ENCODE measurements at places on chromosomes 1 and 21.

DNA sequence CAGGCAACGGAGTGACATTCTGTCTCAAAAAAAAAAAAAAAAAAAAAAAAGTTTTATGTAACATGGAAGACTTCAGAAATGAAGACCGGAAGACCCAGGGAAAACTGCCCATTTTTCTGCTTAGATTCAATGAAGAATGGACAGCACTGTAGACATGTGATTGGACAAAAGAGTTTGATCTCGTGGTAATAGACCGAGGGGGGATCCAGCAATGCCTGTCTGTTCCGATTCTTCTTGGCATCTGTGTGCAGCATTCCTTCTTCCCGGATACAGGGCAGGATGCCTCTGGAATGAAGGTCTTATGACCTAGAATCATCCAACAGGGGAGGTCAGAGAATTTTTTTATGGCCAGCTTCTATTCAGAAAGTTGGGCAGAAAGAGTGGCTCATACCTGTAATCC lies 5.6 kb upstream of the LYST start:
- DNase-seq = no peak

GRCh38 chr1:13737398-13737797 lies 37.4 kb downstream of the PRDM2 start:
- peak; percentile 20 for DNase-seq

GRCh38 chr1:218743861-218744505 lies 398.8 kb downstream of the TGFB2 start:
- DNase-seq = no peak

GRCh38 chr1:195082183-195082582 lies 1526.1 kb downstream of the KCNT2 start:
- DNase-seq = no peak

DNA sequence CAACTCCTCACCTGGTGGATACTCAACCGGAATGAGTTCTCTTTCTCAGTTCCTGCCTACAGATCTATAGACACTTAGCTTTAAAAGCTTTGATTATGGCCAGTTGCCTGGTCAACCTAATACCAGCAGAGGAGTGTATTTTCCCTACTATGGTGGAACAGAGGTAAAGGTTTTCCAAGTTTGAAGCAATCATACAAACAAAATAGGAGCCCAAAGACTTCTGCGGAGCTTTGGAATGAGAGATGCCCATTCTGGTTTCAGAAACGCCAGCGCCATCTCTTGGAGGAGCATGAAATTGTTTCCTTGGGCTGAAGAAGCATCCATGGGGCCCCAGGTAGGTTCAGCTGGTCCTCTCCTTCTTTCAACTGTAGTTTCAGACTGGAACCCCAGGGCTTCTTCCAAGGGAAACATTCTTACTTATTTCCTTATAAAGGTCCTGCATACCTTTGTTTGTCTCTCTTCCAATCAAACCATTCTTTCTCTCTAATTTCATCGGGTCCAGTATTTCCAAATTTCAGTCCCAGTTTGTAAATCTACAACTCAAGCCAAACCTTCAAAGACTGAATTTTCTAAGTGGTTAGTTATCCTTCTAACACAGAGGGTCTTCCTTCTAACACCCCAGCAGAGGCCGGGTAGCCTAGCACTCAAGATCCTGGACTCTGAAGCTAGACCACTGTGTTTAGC lies 95.9 kb downstream of the KCNJ15 start:
- peak; percentile 81 for DNase-seq

GRCh38 chr1:209648346-209648745 lies 3.9 kb downstream of the LAMB3 start:
- DNase-seq = no peak

GRCh38 chr21:39087238-39088030 lies 95.8 kb downstream of the PSMG1 start:
- no peak for DNase-seq

DNA sequence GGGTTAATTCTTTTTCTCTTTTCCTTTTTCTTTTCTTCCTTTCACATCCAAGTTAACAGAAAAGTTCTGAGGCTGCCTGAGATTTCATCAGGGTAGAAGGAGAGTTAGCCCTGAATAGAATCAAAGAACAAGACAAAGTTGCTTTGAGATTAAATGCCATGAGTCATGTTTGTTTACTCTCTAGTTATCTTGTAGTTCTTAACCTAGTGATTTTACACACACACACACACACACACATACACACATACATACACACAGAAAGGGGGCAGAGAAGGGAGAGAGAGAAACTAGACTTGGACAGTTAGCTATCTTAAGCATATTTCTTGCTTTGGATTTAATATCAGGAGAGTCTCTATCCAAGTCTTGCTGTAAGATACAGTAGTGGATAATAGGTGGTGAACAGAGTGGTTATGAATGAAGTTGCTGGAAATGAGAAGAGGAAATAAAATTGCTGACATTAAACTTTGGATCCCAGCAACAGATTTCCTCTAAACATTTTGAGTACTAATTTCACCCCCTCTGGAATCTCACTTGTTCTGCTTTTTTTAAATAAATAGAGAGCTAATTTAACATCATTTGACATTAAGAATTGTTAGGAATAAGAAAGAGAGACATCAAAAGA lies 19.9 kb downstream of the PLA2G4A start:
- DNase-seq = no peak

DNA sequence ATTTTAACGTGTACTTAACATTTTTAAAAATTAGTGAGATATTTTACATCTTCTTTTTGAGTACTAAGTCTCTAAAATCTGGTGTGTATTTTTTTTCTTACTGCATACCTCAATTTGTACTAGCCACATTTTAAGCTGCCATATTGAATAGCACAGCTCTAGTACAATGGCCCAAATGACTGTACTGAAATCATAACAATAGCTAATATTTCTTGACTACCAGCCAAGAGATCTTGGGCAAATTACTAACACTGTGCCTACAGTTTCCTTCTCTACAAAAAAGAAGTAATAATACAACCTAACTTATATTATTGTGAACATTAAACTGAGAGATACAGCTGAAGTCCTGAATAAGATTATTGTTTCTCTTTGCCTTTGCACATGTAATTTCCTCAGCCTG lies 57.2 kb downstream of the CDC7 start:
- no peak for DNase-seq

GRCh38 chr1:65063025-65063424 lies 85.0 kb upstream of the AK4 start:
- no peak for DNase-seq

- no peak for DNase-seq
These were observed 106.8 kb upstream of the ATP1A1 start for GRCh38 chr1:116265931-116266863.

DNA sequence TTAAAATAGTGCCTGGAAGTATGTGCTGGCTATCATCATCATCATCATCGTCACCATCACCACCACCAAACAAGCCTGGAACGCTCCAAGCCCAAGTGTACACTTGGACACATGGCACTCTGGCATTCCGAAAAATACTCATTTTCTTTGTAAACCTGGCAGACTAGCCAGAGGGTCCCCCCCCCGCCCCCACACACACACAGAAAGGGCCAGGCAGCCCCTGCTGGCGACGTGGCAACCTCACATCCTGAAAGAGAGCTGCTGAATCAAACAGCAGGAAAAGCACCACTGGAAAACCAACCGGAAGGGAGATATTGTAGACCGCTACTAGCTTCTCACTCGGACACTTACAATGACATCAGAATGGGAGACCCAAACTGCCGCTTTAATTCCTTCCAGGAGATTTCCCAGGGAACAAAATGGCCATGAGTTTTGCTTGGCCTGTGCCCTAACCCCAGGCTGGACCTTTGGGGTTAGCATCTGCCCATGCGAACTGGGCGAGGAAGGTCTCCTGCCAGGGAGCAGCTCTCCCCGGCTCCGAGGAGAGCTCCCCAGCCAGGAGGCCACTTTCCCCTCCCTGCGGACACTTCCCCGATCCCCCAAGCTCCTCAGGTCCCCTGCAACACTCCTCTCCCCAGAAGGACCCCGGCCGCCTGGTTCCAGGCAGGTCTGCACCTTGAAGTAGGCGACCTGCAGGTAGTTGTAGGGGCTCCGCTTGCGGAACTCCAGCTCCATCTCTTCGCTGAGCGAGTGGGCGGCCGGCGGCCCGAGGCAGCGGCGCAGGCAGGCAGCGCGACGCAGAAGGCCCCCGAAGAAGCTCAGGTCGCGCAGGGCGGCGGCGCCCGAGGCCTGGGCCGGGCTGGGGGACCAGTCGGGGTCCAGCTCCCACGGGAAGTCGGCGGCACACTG lies 742 bp downstream of the P3H1 start:
- peak; percentile 87 for DNase-seq

DNA sequence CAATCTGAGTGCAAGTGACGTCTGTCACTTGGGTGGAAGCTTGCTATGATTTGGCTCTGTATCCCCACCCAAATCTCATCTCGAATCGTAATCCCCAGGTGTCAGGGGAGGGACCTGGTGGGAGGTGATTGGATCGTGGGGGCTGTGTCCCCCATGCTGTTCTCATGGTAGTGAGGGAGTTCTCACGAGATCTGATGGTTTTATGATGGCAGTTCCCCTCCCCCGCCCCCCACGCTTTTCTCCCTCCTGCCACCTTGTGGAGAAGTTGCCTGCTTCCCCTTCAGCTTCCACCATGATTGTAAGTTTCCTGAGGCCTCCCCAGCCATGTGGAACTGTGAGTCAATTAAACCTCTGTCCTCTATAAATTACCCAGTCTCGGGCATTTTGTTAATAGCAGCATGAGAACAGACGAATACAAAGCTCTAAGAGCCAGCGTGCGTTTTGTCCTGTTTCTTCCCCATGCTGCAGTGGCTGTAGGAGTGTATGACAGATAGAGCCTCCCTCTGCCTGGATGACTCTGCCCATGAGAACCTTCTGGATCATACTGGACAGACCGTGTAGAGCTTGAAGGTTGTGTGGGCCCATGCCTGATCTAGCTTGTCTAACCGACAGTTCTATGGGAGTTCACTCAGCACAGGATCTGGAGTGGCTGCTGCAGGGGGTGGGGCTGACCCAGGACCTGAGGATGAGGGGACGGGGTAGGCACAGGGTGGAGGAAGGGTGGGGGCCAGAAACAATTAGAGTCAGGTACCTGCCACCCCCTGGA lies 139.7 kb upstream of the ERRFI1 start:
- no peak for DNase-seq

- peak; percentile 95 for DNase-seq
These were observed 173.0 kb downstream of the ADGRL4 start for GRCh38 chr1:78833491-78833890.

All from kidney glomerular epithelial cell (primary cell).